ENCODE measurements at places on chromosomes 16 and 17.

DNA sequence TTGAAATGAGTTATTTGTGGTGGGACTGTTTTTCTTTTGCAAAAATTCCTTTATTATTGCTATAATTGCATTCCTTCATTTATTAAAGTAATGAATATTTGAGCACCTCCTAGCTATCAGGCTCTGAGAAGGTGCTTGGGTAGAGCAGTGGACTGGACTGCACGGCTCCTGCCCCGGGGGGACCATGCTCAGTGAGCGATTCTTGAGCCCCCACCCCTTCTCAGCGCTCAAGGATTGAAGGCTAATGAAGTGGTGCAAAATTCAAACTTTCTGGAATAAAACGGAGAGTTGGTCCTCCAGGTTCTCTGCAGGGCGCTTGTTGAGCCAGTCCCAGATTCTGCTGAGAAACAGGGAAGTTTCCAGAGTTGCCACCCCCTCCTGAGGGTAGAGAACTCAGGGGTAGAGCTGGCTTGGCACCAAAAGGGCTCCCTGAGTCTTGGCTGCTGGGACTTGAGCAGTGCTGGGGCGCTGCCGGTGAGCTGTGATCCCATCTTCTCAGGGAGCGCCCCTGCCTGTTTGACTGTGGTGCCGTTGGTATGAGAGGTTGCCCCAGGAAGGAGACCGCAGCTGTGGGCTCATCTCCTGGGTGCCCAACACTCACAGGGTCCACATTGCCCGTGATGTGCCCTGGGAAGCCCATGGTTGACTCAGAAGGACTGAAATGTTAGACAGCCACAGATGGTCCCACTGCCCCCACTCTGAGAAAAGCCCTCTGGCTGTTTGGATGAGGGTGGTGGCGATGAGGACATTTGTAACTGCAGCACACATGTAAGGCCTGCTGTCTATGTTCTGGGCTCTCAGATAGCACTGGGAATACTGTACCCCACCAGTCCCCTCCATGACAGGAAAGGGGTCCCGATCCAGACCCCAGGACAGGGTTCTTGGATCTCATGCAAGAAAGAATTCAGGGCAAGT, 20.0 kb downstream of the KSR1 start:
- DNase-seq, result no peak

DNA sequence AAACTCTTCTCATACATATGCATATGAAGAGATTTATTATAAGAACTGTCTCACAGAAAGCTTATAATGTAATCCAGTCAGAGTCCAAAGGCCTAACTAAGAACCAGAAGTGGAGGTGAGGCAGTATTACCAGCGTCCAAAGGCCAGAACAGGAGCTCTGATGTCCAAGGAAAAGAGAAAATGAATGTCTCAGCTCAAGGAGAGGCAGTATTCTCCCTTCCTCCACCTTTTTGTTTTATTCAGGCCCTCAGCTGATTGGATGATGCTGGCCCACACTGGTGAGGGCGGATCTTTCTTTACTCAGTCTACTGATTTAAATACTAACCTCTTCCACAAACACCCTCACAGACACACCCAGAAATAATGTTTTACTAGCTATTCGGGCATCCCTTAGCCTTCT, 43.4 kb downstream of the FBXL20 start:
- no peak for DNase-seq

DNA sequence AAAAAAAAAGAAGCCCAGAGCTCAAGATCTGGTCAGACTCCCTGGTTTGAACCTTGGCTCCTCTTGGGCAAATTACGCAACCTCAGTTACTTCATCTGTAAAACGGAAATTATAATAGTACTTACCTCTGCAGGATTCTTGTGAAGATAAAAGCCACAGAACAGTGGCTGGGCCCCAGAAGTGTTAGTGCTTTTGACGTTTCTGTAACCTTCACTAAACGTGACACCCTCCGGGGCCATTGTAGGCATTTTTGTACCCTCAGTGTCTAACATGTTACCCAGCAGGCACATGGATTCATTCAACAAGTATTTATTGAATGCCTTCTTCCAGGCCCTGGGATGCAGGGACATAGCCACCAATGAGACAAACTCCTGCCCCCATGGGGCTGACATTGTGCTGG, 58.0 kb downstream of the PITPNC1 start:
- DNase-seq, result peak; percentile 11

GRCh38 chr17:19757536-19758180, 9.6 kb upstream of the ALDH3A1 start:
- DNase-seq, result no peak

GRCh38 chr17:37167756-37168155, 208.0 kb upstream of the C17orf78 start:
- DNase-seq, result no peak

GRCh38 chr16:85252461-85252860, 140.2 kb upstream of the CIBAR2 start:
- no peak for DNase-seq

- peak; percentile 94 for DNase-seq
Observed at GRCh38 chr17:7842380-7843256, 8.6 kb downstream of the KDM6B start.

DNA sequence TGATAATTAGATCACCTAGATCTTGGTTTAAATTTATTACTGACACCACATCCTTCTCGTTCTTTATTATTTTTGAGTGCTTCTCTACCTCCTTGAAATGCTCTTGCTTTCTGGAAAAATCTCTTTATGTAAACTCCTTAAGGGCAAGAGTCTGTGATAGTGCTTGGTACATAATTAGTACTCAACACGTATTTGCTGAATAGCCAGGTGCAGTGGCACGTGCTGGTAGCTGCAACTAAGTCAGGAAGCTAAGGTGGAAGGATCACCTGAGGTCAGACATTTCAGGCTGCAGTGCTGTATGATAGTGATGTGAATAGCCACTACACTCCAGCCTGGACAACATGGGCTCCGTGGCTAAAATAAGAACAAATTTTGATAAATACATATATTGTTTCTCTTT, 63.0 kb downstream of the PPM1E start:
- no peak for DNase-seq

GRCh38 chr16:84774810-84775209, 45.0 kb upstream of the CRISPLD2 start:
- no peak for DNase-seq

DNA sequence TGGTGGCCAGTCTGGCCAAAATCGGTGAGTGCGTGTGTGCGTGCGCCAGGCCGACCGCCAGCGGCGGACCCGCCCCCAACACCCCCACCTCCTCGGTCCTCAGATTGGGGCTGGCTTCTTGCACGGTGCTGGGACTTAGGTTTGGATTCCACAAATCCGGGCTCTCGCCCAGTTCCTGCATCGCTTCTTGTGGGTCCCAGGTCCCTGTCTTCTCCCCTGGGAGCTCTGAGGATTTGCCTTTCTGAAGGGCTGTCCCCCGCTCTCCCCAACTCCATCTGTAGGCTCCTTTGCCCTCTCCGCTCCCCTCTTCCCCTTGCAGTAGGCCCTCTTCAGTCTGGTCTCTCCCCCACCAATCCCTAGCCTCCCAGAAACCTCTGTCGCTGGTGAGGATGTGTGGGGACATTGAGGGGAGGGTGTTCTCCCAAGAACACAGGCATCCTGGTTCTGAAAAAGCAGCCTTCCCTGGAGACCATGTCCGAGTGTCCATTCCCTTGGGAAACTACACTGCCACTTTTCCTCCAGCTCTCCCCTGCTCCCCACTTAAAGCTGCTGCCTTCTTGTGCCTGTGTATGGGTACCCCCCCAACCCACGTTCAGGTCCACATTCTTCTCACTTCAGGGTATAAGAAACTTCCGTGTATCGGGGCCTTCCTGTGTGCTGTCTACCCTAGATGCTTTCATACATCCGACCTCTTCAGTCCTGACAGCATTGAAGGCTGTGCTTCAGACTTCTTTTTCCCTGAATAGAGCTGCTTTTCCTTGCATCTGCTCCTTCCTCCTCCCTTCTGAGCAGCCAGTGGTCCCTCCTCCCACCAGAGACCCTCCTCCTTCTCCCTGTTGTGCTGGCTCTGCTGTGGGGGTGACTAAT, 632 bp downstream of the SLC9A5 start:
- no peak for DNase-seq

DNA sequence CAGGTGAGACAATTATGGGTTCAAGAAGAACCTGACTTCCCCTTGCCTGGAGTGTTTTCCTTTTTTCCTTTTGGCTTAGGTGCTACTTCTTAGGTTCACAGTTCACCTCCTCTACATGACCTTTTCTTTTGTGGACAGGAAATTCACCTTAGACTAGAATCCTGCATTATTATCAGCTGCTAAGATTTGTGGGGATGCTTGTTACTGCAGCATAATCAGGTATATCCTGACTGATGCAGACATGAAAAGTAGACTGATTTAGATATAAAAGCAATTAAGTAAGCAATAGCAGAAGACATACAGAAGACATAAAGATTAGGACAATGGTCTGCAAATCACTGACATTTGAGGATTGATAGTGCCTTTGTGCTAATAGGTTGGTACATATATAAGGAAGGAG, 168.3 kb downstream of the SALL1 start:
- DNase-seq, result no peak

DNA sequence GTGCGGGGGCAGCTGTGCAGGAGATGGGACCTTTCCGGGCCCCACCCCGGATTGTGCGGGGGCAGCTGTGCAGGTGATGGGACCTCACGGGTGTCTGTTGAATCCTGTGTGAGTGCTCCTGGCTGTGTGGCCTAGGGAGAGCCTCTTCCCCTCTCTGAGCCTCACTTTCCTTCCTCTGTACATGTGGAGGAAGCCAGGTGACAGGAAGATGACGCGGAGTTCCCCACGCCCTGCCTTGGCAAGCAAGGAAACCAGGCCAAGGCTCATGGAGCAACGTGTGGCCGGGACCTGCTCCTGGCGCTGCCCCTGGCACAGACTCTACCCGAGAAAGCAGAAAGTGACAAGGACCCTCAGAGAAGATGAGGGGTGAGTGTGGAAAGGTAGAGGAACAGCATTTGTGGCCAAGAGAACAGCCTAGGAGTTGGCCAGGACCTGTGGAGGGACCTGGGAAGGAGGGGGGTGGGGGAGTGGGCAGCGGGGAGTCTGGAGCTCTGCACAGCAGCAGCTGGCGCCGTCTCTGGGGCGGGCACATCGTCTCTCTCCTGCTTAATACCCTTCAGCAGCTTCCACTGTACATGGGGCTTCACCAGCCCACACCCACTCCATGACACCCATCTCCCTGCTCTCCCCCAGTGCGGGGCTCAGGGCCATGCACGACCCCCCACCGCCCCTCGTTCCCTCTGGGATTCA, 38.4 kb upstream of the PABPN1L start:
- no peak for DNase-seq
